RPMI8226 (cell line): ENCODE measurements at places on chromosomes 5 and 9.

DNA sequence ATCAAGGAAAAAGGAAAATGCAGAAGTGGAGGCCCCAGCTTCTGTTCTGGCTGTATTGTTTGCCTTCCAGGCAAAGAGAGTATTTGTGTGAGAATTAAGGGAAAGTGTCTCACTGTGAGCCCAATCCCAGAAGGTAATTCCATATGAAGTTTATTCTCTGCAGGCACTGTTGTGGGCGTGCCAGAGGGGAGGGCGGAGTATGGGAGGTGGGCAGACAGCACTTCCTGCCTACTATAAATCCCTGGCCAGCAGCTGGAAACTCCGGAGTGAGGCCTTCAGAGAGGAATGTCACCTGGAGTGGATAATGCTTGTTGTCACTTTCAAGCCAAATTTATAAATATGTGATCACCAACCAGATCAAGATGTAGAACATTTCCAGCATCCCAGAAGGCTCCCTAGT, 209.5 kb downstream of the ARHGAP26 start:
- no peak for DNase-seq

GRCh38 chr5:150675069-150675468, 14.0 kb downstream of the MYOZ3 start:
- no peak for DNase-seq

DNA sequence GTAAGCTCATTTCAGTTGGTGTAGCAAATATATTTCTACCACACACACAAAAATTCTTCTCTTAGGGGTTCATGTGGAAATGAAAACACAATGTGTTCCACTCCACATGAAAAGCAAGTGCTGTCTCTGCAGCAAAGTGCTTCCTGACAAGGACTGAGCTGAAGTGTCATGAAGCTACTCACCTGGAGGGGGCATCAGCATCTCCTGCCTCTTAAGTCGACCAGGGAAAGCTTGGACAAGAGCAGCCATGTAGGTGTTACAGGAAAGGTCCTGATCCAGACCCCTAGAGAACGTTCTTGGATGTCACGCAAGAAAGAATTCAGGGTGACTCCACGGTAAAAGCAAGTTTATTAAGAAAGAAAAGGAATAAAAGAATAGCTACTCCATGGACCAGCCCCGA, 62.8 kb downstream of the SV2C start:
- DNase-seq: peak; percentile 38

DNA sequence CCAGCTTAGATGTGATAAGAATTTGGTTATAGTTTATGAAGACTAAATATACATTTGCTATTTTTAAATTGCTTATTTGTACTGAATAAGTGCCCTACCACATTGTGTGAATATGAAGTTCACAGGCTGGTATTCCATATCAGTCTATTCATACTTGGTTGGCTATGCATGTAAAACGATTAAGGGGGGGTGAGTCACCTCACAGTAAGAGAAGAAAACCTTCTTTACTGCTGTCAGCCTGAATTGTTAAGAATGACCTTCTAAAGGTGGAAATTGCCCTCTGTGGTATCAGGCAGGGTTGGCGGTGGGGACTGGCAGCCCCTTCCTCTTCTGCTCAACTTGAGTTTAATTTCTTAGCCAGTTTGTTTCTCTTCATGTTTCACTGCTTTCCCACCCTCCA, 127.0 kb upstream of the RPS23 start:
- DNase-seq: no peak

DNA sequence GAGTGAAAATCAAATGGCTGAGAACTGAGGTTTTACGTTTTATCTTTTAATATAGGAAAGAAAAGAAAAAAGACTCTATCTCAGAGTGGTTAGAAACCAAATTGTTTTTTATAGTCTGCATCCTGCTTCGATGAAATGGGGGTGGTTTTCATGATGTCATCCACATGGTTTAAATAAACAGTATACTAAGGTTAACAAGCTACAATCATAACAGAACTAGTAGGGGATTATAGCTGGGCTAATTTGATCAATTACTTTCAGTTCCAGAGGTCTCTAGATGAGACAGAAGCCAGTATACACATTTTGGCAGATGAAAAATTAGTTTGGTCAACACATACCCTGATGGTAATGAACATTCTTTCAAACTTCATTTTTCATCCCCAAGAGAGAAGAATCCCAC, 106.3 kb upstream of the SNX2 start:
- DNase-seq: no peak

GRCh38 chr5:135759149-135759784, 75.2 kb upstream of the SLC25A48 start:
- no peak for DNase-seq

GRCh38 chr9:89723469-89724100, 118.8 kb downstream of the GADD45G start:
- no peak for DNase-seq

DNA sequence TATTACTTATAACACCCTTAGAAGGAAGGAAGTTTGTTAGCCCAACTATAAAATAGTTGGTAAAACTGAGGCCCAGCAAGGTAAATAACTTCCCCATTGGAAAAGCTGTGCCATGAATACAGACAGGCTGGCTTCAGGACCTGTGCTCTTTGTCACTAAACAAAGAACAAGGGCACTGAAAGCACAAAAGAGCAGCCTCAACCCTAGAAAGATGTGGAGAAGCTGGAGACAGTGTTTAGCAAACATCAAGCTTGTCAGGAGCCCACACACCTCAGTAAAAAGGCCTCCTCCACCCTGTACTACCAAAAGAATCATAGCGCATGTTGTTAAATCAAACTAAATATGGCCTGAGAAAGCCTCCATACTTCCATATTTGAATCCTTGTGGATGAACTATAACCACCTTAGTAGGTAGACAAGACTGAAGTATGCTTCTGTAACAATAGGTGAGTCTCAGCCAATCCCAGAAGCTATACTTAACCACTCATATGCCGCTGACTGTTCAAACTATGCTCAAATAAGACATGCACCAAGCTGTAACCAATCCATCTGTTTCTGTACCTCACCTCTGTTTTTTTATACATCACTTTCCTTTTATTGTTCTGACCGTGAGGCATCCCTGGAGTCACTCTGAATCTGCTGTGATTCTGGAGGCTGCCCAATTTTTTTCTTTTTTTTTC, 18.4 kb upstream of the SCGB3A2 start:
- no peak for DNase-seq

DNA sequence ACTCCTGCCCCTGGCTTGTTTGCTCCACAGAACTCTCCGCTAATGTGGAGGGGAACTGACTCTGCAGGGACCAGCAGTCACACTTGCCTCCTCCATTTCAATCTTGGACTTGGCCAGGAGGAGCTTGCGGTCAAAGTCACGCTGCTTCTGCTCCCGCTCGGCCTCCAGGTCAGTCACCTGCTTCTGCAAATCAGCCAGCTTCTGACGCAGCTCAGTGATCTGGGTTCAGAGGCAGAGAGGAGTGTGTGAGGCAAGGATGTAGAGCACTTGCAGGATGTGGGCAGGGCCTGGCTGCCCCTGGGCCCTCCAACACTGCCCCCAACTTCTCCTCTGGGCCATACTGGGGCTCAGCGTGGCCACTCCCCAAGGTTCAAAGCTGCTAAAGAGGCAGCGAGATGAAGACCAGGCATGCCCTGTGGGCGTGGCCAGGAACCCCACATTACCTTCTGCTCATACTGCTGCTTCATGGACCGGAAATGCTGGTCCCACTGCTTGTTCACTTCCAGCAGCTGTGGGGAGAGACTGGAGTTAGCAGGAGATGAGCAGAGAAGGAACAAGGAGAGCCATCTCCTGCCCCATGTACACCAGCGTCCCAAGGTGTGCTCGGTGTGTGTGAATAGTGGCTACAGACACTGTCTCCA, 22.2 kb downstream of the GPX3 start:
- DNase-seq: no peak

- DNase-seq: no peak
These were observed 1070.2 kb upstream of the ACO1 start for GRCh38 chr9:31314241-31314640.

DNA sequence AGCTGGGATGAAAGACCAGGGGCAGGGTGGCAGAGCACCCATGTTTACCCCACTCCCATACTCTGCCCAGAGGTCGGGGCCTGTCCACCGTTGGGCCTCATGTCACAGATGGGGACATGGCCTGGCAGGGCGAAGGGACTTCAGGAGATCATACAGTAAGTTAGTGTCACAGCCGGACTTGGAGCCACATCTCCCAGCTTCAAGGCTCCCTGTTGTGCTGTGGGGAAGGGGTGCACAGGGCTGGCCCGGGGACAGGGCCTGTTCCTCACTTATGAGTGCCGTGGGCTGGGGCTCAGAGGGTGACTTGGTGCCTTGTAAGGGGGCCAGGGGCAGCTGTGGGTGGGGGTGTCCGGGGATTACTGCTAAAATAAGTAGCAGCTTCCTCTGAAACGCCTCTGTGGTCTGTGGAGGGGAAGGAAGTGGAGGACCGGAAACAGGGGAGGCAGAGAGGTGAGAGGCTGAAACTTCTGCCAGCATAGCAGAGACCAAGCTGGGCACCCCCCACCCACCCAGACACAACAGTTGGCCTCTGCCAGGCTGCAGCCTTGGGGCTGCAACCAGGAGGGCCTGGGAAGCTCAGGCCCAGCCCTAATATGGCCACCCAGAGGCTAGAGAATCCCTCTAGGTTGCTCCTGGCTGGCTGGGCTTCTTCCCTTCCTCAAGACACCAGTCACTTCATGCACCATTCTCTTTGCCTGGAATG, 41.1 kb upstream of the NEK6 start:
- DNase-seq: peak; percentile 89

GRCh38 chr9:98706651-98707165, 2.0 kb downstream of the GABBR2 start:
- peak; percentile 2 for DNase-seq

DNA sequence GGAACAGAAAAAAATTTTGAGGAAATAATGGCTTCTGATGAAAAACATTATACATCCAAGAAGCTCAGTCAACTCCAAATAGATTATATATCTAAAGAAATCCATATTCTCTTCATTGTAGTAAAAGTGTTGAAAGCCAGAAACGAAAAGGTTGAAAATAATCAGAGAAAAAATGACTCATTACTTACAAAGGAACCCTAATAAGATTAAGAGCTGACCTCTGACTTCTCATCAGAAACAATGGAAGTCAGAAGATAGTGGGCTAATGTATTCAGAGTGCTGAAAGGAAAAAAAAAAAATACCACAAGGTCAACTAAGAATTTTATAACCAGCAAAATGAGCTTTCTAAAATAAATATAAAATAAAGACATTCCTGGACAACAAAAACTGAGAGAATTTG, 60.0 kb downstream of the HSD17B4 start:
- DNase-seq: no peak

DNA sequence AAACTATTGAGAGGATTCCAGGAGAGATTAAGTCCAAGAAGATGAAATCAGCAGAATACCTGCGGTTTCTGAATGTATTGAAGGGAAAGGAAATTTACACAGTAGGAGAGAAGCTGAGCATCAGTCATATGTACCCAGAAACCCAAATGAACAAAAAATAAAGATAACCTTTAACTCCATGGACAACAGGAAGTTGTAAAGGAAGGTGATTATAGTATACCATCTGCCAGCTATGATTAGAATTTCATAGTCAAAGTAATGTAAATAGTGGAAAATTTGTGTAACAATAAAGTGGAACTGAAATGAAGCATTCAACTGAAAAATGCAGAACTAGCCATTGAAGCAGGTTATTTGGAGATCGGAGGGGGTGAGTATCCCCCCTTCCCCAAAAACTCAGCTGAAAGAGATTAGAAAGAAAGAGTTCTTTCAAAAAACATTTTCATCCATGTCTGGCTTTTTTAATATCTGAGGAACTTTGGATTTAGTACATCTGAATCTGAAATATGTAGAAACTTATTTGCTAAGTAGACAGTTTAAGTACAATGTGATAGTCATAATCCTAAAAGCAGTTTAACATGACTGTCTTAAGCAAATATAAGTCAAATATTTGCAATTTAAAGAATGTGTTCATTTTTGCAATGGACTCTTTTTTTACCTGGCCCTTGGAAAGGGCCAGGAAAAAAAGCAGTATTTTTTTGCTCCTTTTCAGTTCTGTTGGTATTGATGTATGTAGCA, 58.4 kb downstream of the APC start:
- no peak for DNase-seq

- no peak for DNase-seq
These were observed 102.9 kb downstream of the ACER2 start for GRCh38 chr9:19511694-19512093.

DNA sequence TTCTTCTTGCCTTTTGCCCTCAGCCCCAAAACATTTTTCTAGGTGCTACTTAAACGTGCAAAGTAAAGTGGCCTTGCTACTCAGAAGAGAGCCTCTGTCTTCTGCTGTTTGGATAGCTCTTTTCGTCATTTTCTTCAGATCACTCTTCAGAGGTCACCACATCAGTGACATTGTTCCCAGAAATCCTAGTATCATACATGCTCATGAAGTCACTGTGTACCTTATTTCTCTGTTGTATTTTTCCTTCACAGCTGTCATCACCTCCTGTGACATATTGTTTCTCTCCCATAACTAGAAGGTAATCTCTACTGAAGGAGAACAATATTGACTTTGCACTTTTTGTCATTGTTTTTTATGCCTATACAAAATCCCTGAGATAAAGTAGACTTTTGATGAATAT, 237.0 kb upstream of the CDH18 start:
- no peak for DNase-seq

GRCh38 chr9:87327575-87328125, 170.0 kb upstream of the DAPK1 start:
- DNase-seq: no peak

DNA sequence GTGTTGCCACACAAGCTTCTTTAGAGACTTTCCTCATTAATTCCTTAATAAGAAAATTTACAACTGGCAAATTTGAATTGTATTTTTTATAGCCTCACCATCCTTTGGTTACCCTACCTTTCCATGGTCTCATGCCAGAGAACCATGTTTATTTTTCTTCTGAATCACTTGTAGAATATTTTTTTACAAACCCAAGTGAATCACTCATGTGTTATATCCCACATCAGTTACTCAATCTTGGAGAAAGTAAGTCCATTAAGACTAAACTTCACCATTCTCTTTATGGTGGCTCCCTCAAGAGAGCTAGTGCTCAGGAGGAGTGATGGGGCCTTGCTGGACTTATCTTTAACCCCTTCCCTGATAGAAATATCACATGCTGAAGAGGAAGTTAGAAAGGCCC, 128.9 kb downstream of the SUSD1 start:
- no peak for DNase-seq

DNA sequence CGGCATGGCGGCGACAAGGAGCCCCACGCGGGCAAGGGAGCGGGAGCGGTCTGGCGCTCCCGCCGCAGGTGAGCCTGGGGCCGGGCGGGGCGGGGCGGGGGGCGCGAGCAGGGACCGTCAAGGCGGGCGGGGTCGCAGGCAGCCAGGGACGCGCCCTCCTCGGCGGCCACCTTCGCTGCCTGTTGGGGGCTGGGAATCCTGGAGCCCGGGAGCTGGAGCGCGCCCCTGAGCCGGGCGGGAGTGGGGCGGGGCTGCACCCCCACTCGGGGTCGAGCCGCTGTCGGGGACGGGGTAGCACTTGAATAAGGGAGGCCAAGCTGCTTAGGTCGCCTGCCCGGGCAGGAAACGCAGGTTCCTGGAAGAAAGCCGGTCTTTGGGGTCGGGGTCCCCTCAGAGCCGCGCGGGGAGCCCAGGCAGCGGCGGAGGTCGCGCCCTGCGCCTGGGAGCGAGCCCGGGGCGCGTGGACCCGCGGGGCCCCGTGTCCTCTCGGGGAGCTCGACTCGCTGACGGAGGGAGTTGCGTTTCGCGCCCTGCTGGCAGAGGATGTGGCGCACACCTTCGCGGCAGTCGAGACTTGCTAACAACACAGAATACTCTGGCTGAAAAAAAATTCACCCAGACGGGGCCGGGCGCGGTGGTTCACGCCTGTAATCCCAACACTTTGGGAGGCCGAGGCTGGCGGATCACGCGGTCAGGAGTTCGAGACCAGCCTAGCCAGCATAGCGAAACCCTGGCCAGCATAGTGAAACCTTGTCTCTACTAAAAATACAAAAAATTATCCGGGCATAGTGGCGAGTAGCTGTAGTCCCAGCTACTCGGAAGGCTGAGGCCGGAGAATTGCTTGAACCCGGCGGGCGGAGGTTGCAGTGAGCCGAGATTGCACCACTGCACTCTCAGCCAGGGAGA, 552 bp downstream of the OTULINL start:
- DNase-seq: peak; percentile 87
